ENCODE measurements at places on chromosomes 5 and 9.
A peak's percentile ranks its signal among the peaks of the same experiment; 100 is the strongest.

- DNase-seq = no peak
Observed at GRCh38 chr5:129906177-129906887, 2.1 kb downstream of the CHSY3 start.

DNA sequence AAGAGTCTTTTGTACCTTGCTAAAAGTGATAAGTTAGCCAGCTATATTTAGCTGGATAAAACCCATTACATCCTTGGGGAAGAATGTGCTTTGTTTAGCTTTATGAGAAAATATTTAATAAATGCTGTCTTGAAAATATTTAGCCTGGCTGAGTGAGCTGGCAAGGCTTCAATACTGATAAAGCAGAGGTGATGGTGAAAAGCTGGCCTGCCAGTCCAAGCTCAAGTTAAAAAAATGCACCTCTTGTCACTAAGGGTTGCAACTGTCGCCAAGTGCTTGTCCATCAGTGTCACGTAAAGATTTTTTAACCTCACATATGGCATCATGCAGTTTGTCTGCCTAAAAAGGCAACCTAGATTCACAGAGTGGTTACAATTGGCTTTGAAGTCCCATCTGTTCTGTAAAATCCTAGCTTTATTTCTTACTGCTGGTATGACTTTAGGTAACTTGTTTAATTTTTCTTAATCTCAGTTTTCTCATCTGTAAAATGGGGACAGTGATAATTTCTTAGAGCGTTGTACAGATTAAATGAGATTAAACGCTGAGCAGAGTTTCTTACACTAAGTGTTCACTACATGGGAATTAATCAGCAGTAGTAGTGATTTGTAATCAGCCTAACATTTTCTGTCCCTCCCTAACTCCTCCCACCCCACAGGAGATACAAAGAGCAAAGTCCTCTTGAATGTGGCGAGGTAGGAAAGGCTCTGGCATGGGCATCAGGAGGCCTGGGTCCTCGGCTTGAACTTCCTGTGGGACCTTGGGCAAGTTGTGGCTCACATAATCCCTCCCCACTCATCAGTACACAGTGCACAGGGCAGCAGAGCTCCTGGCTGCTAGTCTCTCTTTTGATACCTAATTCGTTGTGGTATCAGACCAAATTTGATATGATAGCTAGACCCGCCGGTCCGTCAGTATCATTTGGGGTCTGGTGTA is 48.7 kb downstream of the PIK3R1 start:
- DNase-seq = no peak

DNA sequence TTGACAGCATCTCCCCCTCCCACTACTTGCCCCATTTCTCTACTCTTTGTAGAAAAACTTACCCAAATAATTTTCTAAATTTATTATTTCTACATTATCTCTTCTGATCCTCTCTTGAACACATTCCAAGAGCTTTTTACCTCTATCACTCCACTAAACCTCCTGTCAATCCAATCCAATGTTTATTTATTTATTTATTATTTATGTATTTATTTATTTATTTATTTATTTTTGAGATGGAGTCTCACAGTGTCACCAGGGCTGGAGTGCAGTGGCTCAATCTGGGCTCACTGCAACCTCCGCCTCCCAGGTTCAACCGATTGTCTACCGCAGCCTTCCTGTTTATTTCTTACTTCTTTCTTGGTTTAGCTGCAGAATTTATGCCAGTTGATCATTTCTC is 178.5 kb upstream of the GAS1 start:
- DNase-seq = no peak

GRCh38 chr5:156312897-156313694 is 13.9 kb upstream of the SGCD start:
- DNase-seq = no peak

DNA sequence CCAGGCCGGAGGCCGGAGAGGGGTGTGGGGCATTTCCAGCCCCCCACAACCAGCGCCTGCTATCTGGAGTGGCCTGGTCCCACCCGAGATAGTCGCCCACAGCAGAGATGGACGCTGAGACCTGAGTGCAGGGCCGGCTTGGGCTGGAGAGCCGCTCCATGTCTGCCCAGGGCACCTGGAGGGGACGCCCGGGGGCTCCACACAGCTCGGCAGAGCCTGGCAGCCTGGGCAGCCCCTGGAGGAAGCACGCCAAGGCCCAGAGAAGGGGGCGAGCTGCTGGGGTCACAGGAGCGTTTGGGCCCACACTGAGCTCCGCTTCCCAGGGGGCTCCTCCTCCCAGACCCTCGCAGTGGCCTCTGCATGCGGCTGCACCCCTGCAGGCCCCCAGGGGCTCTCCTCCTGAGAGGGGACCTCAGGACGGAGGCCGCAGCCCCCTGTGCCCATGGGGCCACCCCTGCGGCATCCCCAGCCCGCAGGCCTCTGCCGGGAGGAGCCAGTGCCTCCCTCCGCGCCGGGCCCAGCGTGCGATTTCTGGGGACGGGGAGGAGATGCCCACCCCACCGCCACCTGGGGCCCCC is 42.2 kb upstream of the EGFL7 start:
- DNase-seq = no peak

- DNase-seq = peak; percentile 1
Observed at GRCh38 chr9:98501819-98502218, 206.9 kb downstream of the GABBR2 start.

GRCh38 chr9:37753489-37754190 is at the start of gene TRMT10B:
Gene TRMT10B, plus strand, starts transcription at chr9:37753805. Its CDS starts 8,127 bp downstream, at chr9:37761932.
- DNase-seq = peak; percentile 71

DNA sequence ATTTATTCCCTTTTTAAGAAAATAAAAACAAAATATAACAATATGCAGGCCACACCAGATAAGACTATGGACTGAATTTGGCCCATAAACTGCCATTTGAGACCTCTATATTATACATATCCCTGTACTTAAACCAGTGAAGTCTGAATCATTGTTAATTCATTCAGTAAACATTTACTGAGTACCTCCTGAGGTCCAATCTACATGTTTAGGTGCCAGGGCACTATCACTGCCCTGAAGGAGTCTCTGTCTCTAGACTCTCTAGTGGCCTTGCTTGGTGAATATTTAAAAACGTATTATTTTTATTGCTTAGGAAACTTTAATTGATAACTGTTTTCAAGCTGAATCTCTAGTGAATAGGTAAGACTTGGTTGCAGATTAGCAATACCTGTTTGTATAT is 74.7 kb upstream of the ELL2 start:
- no peak for DNase-seq

DNA sequence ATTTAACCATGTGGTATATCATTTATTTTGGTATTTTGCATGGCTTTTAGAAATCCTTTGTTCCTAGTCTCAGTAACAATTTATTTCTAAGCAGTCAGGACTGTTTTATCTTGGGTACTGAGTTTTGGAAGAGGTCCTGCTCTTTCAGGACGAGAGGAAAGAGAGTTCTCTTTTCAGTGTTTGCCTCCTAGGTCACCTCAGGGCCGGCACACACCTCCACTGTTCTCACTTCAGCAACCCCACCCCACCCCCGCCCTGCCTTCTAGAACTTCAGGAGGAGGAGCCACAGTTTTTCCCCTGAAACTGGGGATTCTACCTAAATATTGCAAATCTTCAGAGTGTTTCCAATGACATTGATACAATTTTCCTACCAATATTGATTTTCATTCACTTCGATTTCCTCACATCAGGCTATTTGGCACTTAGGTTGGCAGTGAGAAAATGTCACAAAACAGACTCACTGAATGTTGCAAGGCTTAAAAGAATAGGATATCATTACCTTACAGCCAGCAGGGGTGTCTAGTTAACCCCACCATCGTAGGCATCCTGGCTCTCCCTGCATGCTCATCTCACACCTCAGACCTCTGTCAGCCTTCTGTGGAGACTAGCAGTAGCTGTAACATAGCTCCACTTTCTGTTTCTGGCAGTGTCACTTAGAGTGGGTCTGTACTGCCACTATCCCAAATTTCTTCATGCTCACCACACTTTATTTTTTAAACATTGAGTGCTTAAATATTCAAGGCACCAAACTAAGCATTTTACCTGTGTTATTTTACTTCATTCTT is 5.4 kb downstream of the IGIP start:
- DNase-seq = no peak
